ENCODE measurements at places on chromosomes 5 and 9.

- DNase-seq, result peak; percentile 88
Measured at GRCh38 chr5:10856683-10857337, 95.8 kb upstream of the DAP start.

- no peak for DNase-seq
Measured at GRCh38 chr9:90972057-90972456, 170.4 kb downstream of the SYK start.

DNA sequence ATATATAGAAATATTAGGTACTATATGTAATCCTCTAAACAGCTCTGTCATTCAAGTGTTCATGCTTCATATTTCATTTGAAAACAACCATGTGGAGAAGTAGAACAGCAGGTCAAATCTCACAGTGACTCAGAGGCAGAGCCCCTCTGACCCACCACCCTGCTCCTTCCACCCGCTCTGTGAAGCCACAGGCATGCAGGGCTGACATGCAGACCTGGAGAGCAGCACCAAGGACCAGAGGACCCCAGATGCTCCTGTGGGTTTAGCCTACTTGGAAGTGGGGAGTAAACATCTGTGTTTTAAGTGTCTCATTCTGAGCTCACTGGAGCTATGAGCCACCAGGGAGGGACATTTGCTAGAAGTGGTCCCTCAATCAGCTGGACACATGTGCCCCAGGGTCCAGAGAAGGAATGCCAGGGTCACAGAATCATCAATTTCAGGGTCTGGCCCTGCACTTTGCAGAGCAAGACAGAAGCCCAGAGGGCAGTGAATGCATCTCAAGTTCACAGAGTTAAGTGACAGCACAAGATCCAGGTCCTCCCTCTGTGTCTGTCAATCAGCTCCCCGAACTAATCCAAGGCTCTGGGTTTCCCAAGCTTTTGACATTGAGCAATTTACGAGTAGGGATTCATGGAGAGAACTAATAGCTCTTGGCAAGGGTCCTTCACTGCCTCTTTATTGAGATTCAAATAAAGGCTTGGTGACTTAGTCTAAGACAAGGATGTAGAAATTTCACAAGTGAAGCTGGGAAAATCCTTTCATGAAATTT, 441.1 kb downstream of the SEMA5A start:
- peak; percentile 51 for DNase-seq

- no peak for DNase-seq
Measured at GRCh38 chr5:173480896-173481295, 135.6 kb downstream of the BOD1 start.

- peak; percentile 67 for DNase-seq
Measured at GRCh38 chr5:138385660-138386059, 33.2 kb downstream of the KDM3B start.
